NCI-H1436 treated with DMSO at 0.1 percent for 48 hours (cell line): ENCODE measurements at places on chromosomes 16 and 17.

GRCh38 chr16:30715750-30716445 lies 16.9 kb downstream of the SRCAP start:
- DNase-seq = no peak

DNA sequence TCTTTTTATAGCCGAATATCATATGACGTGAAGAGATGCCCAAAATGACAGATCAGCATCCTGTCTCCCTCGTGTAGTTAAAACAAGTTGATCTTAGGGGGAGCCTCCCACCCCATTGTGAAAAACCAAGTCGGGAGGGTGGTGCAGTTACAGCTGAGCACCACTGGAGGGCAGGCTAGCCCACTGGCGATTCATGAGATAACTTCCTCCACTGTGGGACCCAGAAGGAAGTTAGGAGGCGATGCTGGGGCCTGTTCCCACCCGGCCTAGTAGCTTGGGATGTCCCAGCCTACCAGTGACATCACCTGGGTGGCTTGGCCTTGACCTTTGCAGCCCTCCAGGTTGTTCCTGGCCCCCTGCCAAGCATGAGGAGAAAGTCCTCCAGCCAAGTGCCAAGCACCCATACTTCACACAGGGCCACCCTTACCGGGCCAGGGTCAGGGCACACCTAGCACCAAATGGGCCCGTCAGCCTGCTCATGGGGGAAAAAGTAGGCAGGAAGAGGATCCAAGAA lies 8.1 kb upstream of the CPNE2 start:
- DNase-seq = no peak

GRCh38 chr16:87664792-87665191 lies 62.5 kb downstream of the JPH3 start:
- no peak for DNase-seq

DNA sequence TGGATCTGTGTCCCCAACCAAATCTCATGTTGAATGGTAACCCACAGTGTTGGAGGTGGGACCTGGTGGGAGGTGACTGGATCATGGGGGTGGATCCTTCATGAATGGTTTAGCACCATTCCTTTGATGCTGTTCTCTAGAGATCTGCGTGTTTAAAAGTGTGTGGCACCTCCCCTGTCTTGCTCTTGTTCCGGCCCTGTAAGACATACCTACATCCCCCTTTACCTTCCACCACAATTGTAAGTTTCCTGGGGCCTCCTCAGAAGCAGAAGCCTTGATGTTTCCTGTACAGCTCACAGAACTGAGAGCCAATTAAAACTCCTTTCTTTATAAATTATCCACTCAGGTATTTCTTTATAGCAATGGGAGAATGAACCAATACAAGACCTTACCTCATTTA lies 257.7 kb downstream of the XYLT1 start:
- no peak for DNase-seq

- no peak for DNase-seq
Observed at GRCh38 chr16:27220991-27221390, 17.7 kb downstream of the KDM8 start.
